ENCODE measurements at places on chromosomes 2 and 18. TPM values are rescaled to one million over a fixed set of nuclear protein-coding genes. Genes with fewer than 3 reads are reported as not detected.

Gene LRRTM4
- total RNA-seq, result not detected

Gene LYPD1
- total RNA-seq, result not detected

Gene TFPI
- total RNA-seq, result 0.11 TPM

Gene IL1R1
- 0.11 TPM for total RNA-seq

GRCh38 chr2:205358351-205358815 is 323.9 kb upstream of the NRP2 start:
- no peaks in the 10 kb centered on the region for H3K36me3 ChIP-seq
- no peak overlapping the region for H3K27ac ChIP-seq
- peaks cover 5% of the 10 kb centered on the region for H3K27me3 ChIP-seq
- no peak overlapping the region for H3K4me3 ChIP-seq
- DNase-seq, result no peak

DNA sequence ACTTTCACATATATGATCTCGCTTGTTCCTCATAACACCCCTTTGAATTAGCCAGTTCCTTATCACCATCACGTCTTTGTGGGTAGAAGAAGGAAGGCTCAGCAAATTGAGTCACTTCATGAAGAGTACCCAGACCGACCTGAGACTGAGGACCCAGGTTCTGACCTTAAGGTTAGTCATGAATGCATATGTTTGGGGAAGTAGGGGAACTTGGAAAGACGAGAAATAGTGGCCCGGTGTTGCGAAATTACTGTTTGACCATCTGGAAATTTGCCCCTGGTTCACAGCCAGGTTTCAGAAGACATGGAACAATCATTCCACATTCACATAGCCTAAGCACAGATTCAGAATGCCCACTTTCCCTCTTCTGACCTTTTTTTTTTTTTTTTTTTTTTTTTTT is 59.8 kb downstream of the MEIS1 start:
- no peaks in the 10 kb centered on the region for H3K27me3 ChIP-seq
- H3K36me3 ChIP-seq, result no peaks in the 10 kb centered on the region
- no peak overlapping the region for H3K27ac ChIP-seq
- H3K4me3 ChIP-seq, result no peak overlapping the region
- no peaks in the 10 kb centered on the region for H3K4me1 ChIP-seq
- no peak for DNase-seq

- DNase-seq, result no peak
- H3K36me3 ChIP-seq, result no peaks in the 10 kb centered on the region
- H3K4me1 ChIP-seq, result peaks cover 3% of the 10 kb centered on the region
- H3K27ac ChIP-seq, result no peak overlapping the region
- H3K4me3 ChIP-seq, result no peak overlapping the region
These were observed 30.2 kb upstream of the HPCAL1 start for GRCh38 chr2:10272464-10272863.

All from activated naive CD8-positive, alpha-beta T cell treated with anti-CD3 and anti-CD28 coated beads, Interleukin-2, amount 10 ng/mL, durations not matched to agents 7 days and 5 days (primary cell).